ENCODE measurements at places on chromosomes 3 and 15. TPM values are rescaled to one million over a fixed set of nuclear protein-coding genes. Genes with fewer than 3 reads are reported as not detected.

MESD gene
- total RNA-seq, result 19.9 TPM

UCN2 gene
- total RNA-seq, result 1.6 TPM

ROPN1 gene
- not detected for total RNA-seq

CPLX3 gene
- total RNA-seq, result not detected

TRH gene
- not detected for total RNA-seq

SAXO2 gene
- total RNA-seq, result not detected

GOLGA6L9 gene
- total RNA-seq, result 1.3 TPM

Data from cardiac atrium fibroblast (primary cell).